Vagina (tissue), 2 donors: ENCODE measurements at places on chromosomes 3 and 15. TPM values are rescaled to one million over a fixed set of nuclear protein-coding genes. Genes with fewer than 3 reads are reported as not detected.

Gene COPG1
- 76.4 TPM for total RNA-seq

DNA sequence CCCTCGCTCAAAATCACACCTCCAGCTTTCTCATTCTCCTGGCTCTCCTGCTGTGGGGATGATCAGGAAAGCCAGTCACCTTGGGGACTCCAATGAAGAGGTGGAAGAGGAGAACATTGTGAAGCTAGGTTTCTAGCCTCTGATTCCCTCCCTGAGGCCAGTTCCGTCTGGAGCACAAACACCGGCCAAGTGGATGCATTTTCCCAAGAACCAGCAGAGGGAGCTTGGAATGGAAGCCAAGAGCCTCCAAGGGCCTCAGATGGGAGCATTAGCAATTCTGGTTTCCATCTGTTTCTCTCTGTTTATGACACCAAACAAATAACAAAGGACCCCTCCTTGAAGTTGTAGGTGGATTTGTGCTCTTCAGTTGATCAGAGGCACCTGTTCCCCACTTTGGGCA lies 40.6 kb upstream of the NMNAT3 start:
- DNase-seq: no peak

DNA sequence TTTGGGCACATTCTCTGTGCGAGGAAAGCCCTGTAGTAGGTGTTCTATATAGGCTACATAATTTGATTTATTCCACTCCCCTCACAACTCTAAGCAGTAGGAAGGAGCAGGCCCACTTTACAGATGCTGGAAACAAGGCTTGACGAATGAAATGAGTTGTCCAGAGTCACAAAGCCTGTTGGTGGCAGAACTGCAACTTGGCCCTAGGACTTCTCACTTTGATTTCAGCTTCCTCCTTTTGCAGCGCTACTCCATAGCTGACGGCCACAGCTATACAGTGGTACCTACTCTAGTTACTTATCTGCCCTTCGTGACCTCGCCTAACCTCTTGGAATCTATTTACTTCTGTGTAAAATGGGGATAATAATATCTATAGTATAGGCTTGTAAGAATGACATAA lies 2.5 kb upstream of the IRAK2 start:
- DNase-seq: no peak

DNA sequence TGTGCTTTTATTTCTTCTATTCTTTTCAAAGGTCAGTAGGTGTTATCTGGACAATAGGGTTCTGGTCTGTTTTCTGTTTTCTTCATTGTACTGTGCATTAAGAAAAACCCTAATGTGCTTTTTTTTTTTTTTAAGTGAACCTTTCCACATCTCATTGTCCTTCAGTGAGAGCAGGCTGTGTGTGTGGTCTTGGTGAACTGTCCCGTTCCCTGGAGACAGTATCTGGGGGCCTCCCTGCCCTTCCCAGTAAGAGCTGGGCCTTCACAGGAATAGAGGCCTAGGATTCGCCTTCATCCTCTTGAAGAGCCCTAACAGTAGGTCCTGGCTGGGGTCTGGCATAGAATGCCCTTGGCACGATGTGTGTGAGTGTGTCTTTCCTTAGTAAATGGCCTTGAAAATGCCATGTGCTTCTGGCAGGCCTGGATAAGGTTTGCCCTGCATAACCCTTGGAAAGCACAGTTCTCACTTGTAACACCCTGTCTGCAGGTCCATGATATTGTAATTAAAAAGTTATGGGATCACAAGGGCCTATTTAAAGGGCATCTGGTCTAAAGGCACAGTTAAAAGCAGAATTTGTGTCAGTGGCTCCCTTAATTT lies 81.2 kb downstream of the IGF1R start:
- no peak for DNase-seq
